ENCODE measurements at places on chromosomes 11 and 22. TPM values are rescaled to one million over a fixed set of nuclear protein-coding genes. Genes with fewer than 3 reads are reported as not detected.
A peak's percentile ranks its signal among the peaks of the same experiment; 100 is the strongest.

DNA sequence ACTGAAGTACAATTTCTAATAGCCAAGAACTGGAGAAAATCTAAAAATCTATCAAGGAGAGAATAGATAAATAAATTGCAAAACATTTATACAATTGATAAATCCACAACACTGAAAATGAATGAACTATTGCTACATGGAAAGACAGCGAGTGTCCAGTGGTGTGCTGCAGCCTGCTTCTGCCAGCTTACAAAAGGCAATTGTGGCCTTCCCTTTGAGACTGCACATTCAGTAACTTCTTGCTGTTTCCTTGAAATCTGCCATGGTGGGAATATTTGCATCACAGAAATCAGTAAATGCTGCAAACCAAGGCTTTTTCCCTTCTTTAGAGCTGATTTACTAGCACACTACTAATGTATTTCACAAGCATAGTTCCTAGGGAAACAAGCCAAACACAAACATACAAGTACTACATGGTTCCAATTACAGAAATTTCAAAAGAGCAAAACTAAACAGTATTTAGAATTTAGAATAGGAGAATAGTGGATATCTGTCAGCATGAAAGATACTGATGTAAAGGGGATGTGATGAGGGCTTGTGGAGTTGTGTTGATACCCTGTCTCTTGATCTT lies 76.9 kb upstream of the TRIM77 start:
- H3K36me3 ChIP-seq = no peaks in the 10 kb centered on the region
- H3K4me1 ChIP-seq = no peaks in the 10 kb centered on the region
- no peak overlapping the region for H3K27ac ChIP-seq
- DNase-seq = no peak

DNA sequence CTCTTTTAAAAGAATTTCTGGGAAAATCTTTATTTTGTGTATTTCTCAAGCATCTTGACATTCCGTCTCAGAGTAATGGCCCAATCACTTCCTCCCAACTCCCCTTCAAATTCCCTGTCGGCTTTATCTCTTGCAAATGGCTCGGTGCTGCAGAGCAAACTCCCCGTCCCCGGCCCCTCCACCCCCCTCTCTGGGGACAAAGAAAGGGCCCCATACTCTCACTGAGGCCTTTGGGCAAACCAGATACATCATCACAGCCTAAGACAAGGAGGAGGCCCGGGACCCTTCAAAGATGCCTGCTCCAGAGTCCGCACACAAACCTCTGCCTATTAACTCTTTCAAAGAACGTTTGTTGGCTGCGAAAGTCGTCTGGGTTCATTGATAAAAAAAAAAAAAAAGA lies 3.9 kb upstream of the SMIM38 start:
- DNase-seq = no peak
- H3K36me3 ChIP-seq = no peaks in the 10 kb centered on the region
- peaks cover 29% of the 10 kb centered on the region for H3K4me1 ChIP-seq
- no peak overlapping the region for H3K4me3 ChIP-seq

DNA sequence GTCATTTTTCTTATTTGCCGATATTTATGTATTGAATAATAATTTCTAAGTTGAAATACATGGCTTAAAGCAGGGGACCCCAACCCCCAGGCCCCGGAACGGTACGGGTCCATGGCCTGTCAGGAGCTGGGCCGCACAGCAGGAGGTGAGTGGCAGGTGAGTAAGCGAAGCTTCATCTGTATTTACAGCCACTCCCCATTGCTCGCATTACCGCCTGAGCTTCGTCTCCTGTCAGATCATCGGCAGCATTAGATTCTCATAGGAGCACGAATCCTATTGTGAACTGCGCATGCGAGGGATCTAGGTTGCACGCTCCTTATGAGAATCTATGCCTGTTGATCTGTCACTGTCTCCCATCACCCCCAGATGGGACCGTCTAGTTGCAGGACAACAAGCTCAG lies 4.5 kb downstream of the ZMAT5 start:
- H3K4me3 ChIP-seq = no peak overlapping the region
- no peaks in the 10 kb centered on the region for H3K27me3 ChIP-seq
- H3K36me3 ChIP-seq = no peaks in the 10 kb centered on the region
- H3K27ac ChIP-seq = no peak overlapping the region
- no peak for DNase-seq
- H3K4me1 ChIP-seq = peaks cover 25% of the 10 kb centered on the region

DNA sequence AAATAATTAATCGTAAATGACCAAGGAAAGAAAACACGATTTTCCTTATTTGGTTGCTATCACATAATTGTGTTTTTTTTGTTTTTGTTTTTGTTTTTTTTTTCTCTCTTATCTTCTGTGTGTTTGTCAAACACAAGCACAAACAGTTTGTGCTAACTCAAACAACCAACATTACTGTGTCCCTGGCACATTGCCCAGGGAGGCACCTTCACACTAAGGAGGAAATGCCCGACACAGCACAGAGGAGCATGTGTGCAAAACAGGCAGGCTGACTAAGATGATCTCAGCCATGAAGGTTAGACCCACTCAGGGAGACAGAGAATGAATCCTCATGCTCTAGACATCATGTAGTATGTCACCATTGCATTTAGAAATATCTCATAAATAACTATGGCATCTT lies 130.1 kb downstream of the SOX6 start:
- peak; percentile 46 for DNase-seq
- no peaks in the 10 kb centered on the region for H3K27me3 ChIP-seq
- H3K36me3 ChIP-seq = no peaks in the 10 kb centered on the region
- no peak overlapping the region for H3K27ac ChIP-seq
- H3K4me1 ChIP-seq = peaks cover 4% of the 10 kb centered on the region

DNA sequence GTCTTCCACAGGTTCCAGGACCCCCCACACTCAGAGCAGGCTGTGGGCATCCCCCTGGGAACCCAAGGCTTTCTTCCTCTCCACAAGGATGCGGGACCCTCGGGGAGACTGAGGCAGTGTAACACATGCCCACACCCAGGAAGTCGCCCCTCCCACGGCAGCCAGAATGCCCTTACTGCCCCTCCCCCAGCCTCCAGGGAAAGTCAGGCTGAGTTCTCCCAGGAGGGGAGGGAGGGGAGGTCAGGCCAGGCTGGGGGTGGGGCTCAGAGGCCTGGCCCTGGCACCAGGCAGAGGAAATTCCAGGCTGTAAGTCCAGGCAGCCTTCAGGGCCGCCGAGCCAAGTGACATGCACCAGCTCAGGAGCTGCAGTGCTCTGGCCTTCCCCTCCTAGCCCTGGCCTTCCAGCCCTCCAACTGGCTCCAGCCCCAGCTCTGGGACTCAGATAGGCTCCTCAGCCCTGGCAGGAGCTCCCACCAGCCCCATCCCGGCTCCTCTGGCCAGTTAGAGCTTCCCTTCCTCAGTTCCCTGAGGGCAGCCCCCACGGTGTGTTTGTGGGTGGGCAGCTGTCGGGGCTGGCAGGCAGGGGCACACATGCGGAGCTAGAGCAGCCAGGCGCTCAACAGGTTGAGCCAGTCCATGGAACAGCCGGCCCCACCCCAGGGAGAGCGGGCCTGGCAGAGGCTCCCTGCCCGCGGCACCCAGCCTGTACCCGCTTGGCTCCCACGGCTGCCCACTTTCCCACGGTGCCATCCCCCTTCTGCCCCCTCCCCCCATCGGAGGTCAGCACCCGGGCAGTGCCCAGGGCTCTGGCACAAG lies 3.6 kb downstream of the BCL9L start:
- peaks cover 67% of the 10 kb centered on the region for H3K4me1 ChIP-seq
- H3K4me3 ChIP-seq = peak overlapping the region; percentile 95
- no peaks in the 10 kb centered on the region for H3K36me3 ChIP-seq

DNA sequence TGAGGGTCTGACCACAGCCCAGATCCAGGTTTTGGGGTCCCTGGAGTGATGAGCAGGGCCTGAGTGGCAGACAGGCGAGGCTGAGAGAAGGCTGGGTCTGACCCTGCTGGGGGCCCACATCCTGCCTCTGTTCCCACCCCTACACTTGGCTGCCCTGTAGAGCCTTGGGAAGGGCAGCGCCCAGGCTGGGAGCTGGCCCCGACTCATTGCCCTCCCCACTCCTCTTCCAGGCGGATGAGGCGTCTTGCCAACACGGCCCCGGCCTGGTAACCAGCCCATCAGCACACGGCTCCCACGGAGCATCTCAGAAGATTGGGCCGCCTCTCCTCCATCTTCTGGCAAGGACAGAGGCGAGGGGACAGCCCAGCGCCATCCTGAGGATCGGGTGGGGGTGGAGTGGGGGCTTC lies 4.9 kb downstream of the DERL3 start:
- H3K4me1 ChIP-seq = peaks cover 38% of the 10 kb centered on the region
- no peak overlapping the region for H3K4me3 ChIP-seq
- no peaks in the 10 kb centered on the region for H3K27me3 ChIP-seq
- no peak for DNase-seq
- peak overlapping the region; percentile 91 for H3K27ac ChIP-seq

- H3K27ac ChIP-seq = no peak overlapping the region
- no peaks in the 10 kb centered on the region for H3K36me3 ChIP-seq
- peaks cover 16% of the 10 kb centered on the region for H3K4me1 ChIP-seq
- no peak overlapping the region for H3K4me3 ChIP-seq
These were observed 2.8 kb upstream of the ANO9 start for GRCh38 chr11:444396-445144.

DNA sequence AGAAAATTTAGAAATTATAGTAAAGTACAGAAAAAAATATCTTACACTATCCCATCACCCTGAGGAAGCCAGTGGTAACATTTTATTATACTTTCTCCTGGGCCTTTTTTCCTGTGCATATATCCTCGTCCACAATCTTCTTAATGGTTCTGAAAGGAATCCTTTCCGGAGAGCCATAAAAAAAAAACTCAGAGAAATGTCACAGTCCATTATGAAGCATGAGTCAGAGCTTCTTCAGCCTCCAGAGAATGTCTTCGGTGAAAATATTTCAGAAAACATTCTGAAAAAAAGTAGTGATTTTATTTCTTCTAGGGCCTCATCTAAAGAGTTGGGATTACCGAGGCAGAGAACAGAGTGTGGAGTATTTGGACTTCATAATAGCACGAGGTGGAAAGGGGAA lies 163.4 kb downstream of the INSC start:
- no peaks in the 10 kb centered on the region for H3K36me3 ChIP-seq
- no peak for DNase-seq
- H3K27me3 ChIP-seq = no peaks in the 10 kb centered on the region
- no peak overlapping the region for H3K27ac ChIP-seq

DNA sequence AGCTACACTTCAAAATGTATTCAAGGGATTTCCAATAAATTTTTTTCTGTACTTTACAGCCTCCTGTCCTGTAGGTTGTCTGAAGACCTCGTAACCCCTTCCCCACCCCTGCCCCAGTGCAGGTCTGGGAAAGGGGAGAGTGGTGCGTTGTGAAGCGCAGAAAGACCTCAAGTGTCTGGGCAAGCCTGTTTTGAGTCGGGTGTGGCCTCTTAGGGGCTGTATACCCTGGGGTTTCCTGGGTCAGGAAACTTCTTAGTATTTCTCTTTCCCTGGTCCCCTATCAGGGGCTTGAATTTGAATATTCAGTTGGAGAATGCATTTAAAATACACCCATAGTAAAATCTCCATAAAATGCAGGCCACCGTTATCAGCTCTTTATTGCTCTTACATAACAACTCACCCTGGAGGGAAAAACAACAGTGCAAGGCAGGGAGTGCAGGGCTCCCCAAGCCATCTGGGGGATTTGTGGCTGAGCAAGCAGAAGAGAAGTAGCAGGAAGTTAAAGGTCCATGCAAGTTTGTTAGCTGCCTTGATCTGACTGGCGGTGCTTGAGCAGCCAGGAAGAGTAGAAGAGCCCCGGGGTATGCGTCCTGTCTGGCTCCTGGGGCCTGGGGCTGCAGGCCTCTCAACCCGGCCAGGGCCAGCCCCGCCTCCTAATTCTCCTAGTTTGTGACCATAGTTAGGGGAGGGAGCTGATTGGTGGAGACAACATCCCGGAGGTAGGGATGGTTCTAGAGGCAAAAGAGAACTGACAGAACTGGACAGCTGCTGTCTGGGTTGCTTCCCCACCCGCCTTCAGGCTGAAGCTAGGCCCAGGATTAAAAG lies 25.7 kb downstream of the ARHGAP1 start:
- H3K36me3 ChIP-seq = peaks cover 77% of the 10 kb centered on the region
- H3K27ac ChIP-seq = peak overlapping the region; percentile 74
- no peaks in the 10 kb centered on the region for H3K27me3 ChIP-seq
- no peak for DNase-seq
- H3K4me3 ChIP-seq = no peak overlapping the region

DNA sequence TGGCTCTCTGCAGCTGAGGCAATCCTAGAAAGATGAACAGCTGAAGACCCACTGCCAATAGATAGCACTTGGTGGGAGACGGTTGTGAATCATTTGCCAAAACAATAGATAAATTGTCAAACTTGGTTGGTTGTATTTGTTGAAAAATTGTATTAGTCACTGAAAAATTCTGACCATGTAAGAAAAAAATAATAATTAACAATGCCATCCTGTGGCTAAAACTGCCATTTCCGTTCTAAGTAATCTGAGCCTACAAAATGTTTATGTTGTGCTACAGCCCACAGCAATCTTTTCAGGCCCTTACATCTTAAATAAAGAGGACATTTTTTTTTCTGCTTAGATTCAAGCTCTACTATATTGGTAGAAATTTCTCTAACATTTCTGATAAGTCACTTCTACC lies 103.2 kb upstream of the ANO3 start:
- DNase-seq = no peak
- no peaks in the 10 kb centered on the region for H3K36me3 ChIP-seq
- H3K27ac ChIP-seq = no peak overlapping the region
- H3K4me3 ChIP-seq = no peak overlapping the region
- no peaks in the 10 kb centered on the region for H3K27me3 ChIP-seq
- no peaks in the 10 kb centered on the region for H3K4me1 ChIP-seq

- H3K36me3 ChIP-seq = peaks cover 8% of the 10 kb centered on the region
- H3K4me1 ChIP-seq = peaks cover 27% of the 10 kb centered on the region
- H3K27ac ChIP-seq = peak overlapping the region; percentile 85
- H3K4me3 ChIP-seq = no peak overlapping the region
- DNase-seq = no peak
These were observed 1.9 kb upstream of the ROBO4 start for GRCh38 chr11:124899383-124900145.

DNA sequence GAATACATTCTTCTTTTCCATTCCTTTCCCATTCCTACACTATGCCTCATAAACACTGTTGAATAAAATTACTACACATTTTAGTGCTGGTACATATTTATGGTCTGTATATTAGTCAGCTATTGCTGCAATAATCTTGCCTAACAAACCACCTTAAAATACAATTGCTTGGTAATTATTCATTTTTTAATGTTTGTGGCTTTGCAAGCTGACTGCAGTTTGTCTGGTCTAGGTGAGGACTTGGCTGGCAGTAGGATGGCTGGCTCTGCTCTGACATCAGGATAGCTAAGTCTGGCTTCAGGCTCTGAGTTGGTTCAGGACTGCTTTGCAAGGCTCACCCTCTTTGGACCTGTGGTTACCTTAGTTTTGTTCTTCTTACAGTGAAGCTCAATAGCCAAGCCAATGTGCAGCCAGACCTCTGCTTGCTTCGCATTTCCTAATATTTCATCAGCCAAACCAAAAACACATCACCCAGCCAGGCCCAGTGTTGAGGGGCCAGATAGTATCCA lies 913.4 kb upstream of the RAG2 start:
- no peaks in the 10 kb centered on the region for H3K27me3 ChIP-seq
- DNase-seq = no peak
- no peaks in the 10 kb centered on the region for H3K36me3 ChIP-seq
- no peaks in the 10 kb centered on the region for H3K4me1 ChIP-seq

Gene ISX
- not detected for polyA plus RNA-seq

Gene VPREB3
- 0.80 TPM for polyA plus RNA-seq

Gene FADD
- 8.5 TPM for polyA plus RNA-seq

Gene MAPK12
- polyA plus RNA-seq = 17.9 TPM

Gene BIK
- polyA plus RNA-seq = 0.65 TPM

Gene FTH1
- polyA plus RNA-seq = 2,334 TPM

Gene SIDT2
- polyA plus RNA-seq = 14.5 TPM

Gene TEX12
- polyA plus RNA-seq = not detected
